AG08395 (cell line): ENCODE measurements at places on chromosomes 2 and 18.

DNA sequence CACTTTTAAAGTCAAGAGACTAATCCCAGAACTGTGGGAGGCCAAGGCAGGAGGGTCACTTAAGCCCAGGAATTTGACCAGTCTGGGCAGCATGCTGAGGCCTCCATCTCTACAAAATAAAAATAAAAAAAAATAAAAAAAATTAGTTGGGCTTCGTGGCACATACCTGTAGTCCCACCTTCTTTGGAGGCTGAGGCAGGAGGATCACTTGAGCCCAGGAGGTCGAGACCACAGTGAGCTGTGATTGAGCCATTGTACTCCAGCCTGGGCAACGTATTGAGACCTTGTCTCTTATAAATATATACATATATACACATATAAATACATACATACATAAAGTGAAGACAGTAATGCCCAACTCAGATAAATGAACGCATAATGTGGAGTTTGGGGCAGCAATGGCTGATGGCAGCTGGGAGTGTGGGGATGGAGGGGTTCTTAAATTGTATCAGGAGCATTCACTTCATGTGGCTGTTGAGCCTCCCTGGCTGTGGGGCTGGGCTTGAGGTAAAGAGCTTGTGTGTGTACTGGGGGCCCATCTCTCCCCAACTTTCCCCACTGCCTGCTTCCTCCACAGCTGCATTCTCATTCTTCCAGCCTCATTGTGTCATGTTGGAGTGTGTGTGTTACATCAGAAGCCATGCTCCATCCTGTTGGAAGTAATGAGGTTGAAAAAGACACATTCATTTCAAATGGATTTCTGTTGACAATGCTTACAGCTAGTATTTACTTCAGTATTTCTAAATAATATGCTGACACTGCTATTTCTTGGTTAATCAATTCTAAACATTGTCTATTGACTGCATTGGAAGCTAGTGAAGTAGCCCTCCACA, 96.5 kb upstream of the HS6ST1 start:
- DNase-seq: no peak

DNA sequence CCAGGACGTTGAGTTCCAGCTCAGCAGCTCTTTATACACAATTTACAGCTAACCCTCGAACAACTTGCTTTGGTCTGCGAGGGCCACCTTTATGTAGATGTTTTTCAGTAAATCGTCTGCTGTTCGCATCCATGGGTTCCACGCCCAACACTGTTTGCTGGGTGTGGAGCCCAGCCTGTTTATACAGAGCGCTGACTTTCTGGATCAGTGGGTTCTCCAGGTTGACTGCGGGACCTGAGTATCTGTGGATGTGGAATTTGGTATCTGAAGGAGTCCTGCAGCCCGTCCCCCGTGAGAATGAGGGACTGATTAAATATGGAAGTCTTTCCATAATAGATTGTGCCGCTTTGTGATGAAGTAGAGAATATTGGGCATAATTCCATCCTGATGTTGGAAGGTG, 2.9 kb downstream of the CTDP1 start:
- DNase-seq: no peak

DNA sequence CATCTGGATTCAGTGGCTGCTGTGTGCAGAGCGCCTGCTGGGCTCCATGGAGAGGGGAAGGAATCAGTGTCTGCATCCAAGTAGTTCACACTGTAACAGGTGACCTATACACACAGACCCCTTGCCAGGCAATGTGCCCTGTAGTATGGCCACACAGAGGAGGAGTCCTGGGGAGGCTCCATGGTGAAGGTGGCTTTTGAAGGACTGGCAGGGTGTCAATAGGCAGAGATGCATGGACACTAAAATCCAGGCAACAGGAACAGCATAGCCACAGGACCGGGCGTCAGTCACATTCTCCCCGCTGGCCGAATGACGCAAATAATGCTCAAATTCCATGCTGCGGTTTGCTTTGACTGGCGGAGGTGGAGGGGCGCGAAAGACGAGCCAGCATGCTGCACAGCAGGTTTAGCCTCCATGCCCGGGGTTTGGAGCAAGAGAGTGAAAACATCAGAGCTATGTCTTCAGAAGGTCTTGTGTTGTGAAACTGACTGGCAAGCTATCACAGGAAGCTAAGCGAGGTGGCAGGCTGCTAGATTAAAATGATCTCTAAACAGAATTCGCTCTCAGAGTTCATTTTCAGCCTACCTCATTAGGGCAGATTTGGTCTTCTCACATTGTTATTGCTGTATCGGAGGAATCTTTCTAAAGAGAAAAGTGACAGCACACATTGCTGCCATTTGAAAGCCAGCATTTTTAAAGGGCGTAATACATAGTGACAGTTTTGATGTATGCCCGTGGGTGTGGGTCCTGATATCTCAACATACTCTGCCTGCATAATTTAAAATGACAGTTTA, 1.2 kb upstream of the CHMP1B start:
- peak; percentile 73 for DNase-seq

GRCh38 chr2:223048519-223048918, 3.5 kb upstream of the KCNE4 start:
- DNase-seq: no peak

DNA sequence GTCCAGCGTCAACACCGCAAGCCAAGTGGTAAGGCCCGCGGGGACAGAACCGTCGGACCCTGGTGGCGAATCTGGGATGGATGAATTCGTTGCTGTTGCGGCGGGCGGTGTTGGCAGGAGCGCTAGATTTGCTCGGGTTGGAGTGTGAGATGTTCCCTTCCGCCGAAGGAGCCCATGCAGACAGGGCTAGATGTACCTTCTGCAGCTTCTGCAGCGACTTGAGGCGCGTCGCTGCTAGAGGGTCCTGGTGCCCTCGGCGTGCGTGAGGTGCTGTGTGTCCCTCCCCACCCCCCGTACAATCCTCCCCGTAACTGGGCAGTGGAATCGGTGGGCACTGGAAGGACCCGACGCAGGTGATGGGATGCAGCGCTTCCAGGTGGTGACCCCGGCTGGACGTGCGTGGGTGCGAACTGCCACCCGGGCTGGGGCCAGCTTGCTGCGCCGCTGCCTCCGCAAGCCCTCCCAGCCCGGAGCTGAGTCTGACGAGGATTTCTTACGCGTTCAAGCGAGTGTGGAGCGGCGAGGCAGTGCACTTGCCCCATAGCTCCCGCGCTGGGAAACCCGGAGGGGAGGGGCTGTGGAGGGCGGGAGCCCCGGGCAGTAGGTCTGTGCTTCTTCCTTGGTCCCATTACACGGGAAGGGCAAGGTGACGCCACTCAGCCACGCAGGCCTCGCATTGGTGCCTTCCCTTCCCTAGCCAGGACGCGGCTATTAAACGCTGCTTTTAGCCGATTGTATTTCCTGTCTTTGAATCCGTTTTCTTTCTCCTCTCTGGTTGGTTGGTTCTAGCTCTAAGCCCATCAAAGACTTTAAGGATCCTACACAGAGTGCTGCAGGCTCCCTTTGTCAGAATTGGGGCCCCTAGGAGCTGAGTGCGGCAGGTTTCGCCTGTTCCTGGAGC, 34.2 kb downstream of the CHRNA1 start:
- DNase-seq: peak; percentile 20

- no peak for DNase-seq
These were observed 5.8 kb upstream of the CTDSP1 start for GRCh38 chr2:218393750-218394290.

- DNase-seq: no peak
These were observed 51.9 kb downstream of the ASAP2 start for GRCh38 chr2:9258501-9258900.
